Effector memory CD4-positive, alpha-beta T cell (primary cell): ENCODE measurements at places on chromosomes 11 and 22.

- no peak for DNase-seq
These were observed 32.0 kb upstream of the LINC01488 start for GRCh38 chr11:69449320-69450063.

DNA sequence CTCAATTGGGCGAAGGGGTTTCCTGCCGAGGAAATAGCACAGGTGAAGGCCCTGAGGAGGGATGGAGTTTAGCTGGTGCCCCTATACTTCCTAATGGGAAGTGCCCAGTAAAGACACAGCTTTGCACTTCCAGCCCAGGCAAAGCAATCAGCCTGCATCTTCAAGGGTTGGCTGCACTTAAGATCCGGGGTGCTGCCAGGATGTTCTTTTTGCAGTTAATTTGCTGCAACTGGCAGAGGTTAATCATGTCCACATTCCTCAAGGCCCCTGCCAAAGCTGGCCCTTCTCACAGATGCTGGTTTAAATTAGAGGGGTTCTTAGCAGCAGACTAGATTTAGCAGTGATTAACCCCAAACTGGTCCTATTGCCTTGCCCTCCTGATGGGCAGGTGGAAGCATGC is 137.7 kb upstream of the NAV2 start:
- DNase-seq: no peak

DNA sequence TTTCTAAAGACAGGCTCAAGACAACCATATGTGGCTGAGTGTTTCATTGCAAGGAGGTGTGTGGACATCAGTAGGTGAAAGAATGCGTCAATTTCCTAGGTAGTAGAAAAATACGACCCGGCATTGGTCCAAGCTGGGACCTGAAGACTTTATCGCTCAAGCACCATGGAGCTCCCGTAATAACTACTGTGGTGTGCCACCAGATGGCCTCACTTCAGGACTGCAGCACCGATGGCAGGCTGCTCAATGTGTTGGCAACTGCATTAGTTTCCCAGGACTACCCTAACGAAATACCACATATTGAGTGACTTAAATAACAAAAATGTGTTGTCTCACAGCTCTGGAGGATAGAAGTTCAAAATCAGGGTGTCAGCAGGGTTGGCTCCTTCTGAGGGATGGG is 72.4 kb upstream of the FAT3 start:
- no peak for DNase-seq

DNA sequence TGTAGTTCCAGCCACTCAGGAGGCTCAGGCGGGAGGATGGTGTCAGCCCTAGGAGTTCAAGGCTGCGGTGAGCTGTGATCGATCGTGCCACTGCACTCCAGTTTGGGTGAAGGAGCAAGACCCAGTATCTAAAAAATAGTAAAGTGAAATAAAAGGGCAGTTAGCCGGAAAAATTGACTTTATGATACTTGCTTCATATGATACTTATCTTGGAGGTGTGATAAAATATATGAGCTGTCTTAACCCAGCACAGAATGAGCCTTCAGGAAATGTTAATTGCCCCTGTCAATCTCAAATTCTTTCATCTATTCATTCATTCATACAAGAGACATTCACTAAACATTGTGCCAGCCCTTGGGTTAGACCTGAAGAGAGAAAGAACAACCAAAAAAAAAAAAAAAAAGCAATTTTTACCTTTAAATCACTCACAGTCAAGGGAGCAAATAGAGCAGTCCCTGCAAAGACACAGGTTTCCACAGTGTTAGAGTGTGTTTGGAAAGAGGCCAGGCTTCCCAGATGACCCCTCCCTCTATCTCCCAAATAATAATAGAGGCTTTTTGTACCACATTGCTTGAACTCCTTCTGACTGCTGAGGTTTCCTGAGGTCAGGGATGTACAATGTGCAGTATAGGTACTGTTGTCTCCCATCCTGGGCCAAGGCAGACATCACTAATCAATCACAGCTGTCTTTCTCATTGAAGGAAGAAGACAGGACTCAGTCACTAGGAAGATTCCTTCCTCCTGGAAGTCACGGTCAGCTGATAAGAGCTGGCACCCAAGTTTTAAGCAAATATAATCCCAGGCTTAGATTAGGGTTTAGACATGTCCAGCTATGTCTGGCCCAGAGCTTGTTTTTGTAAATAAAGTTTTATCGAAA is 454.6 kb downstream of the MIAT start:
- no peak for DNase-seq

DNA sequence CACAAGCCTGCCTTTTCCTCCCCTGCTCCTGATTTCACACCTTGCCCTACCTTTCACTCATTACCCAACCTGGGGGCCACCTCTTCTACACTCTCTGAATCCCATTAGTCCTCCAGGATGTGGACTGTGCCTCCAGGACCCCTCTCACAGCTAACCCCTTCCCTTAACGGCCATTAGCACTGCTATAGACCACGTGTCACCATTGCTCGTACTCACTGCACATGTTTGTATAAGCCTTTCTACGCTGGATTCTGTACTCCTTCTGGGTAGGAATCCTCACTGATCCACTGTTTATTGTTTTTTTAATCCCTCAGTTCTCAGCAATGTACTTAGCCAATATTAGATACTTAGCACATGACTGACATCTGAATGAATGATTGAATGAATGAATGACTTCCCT is 40.9 kb downstream of the KIRREL3 start:
- DNase-seq: no peak

GRCh38 chr11:108606495-108607160 is 13.1 kb upstream of the EXPH5 start:
- DNase-seq: no peak

DNA sequence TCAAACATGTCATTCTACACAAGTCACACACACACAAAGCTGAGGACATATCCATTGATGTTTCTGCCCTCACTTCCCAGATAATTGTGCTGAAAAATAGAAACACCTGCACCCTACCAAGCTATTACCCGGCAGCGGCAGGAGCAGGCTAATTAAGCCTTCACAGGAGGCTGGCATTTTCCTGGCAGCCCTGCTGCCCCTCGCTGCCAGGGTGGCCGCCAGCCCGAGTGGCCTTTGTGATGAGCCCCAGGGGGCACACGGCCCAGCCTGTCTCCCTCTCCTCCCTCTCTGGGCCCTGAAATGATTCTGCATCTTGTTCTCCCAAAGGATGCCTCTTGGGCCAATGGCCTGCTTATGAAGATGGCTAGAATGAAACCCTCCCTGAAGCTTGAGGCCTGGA is 76.2 kb upstream of the TP53I11 start:
- DNase-seq: no peak

DNA sequence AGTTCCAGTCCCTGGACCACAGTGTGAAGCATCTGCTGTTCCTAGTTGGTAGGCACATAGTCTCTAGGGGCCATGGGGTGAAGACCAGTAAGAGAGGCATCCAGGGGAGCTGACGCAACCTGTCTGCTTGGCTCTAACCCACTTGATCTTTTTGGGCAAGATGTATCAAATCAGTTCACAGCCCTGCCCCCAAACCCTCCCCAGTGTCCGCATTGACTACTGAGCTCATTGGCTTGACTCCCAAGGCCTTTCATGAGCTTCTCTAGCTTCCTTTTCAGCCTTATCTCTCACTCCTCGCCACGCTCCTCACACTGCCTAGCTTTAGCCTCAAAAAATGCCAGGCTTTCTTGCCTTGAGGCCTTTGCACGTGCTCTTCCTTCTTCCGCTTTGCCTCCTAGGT is 29.7 kb upstream of the ABCC8 start:
- DNase-seq: no peak
